ENCODE measurements at places on chromosomes 4 and X.

GRCh38 chrX:40736170-40736505 is 796 bp upstream of the MED14 start:
- peak overlapping the region; percentile 93 for H3K27ac ChIP-seq
- no peak for DNase-seq
- peaks cover 11% of the 10 kb centered on the region for H3K4me1 ChIP-seq
- peaks cover 4% of the 10 kb centered on the region for H3K36me3 ChIP-seq
- peak overlapping the region; percentile 95 for H3K4me3 ChIP-seq

- H3K4me1 ChIP-seq = no peaks in the 10 kb centered on the region
- no peak overlapping the region for H3K27ac ChIP-seq
- H3K4me3 ChIP-seq = no peak overlapping the region
- H3K36me3 ChIP-seq = no peaks in the 10 kb centered on the region
- no peaks in the 10 kb centered on the region for H3K27me3 ChIP-seq
These were observed 251.7 kb downstream of the MAPK10 start for GRCh38 chr4:86108137-86108536.

GRCh38 chr4:111579767-111580166 is 565.5 kb upstream of the FAM241A start:
- no peaks in the 10 kb centered on the region for H3K27me3 ChIP-seq
- no peak overlapping the region for H3K27ac ChIP-seq
- no peak for DNase-seq
- no peaks in the 10 kb centered on the region for H3K36me3 ChIP-seq

- no peak overlapping the region for H3K4me3 ChIP-seq
- H3K36me3 ChIP-seq = peaks cover 4% of the 10 kb centered on the region
- H3K27ac ChIP-seq = no peak overlapping the region
- peak; percentile 22 for DNase-seq
- no peaks in the 10 kb centered on the region for H3K27me3 ChIP-seq
These were observed 24.3 kb upstream of the GPR34 start for GRCh38 chrX:41664375-41664901.

GRCh38 chr4:38065176-38065575 is 105.0 kb downstream of the PTTG2 start:
- no peak for DNase-seq
- H3K4me1 ChIP-seq = no peaks in the 10 kb centered on the region
- H3K27me3 ChIP-seq = no peaks in the 10 kb centered on the region
- peaks cover 18% of the 10 kb centered on the region for H3K36me3 ChIP-seq
- no peak overlapping the region for H3K27ac ChIP-seq
- H3K4me3 ChIP-seq = no peak overlapping the region

GRCh38 chrX:110317061-110317819 is 645 bp downstream of the AMMECR1 start:
- H3K27me3 ChIP-seq = no peaks in the 10 kb centered on the region
- H3K4me1 ChIP-seq = no peaks in the 10 kb centered on the region
- H3K36me3 ChIP-seq = peaks cover 12% of the 10 kb centered on the region

DNA sequence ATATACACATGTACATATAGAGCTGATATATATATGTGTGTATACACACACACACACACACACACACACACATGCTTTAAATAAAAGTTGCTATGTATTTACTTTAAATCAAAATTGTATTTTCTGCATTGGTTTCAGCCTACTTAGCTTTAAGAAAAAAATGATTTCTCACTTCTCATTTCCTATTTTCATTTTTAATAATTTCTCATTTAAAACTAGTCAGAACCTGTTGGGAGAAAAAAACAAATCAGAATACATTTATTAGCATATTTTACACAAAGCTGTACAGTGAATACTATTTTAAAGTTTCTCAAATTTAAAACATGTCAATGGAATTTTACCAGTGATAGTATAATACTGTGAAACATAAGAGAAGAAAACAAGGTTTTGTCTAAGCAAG is 681.8 kb downstream of the CENPC start:
- H3K27me3 ChIP-seq = no peaks in the 10 kb centered on the region
- H3K4me3 ChIP-seq = no peak overlapping the region
- H3K4me1 ChIP-seq = no peaks in the 10 kb centered on the region
- no peak overlapping the region for H3K27ac ChIP-seq
- no peaks in the 10 kb centered on the region for H3K36me3 ChIP-seq
